ENCODE measurements at places on chromosomes 4 and X. TPM values are rescaled to one million over a fixed set of nuclear protein-coding genes. Genes with fewer than 3 reads are reported as not detected.

DCAF8L2 gene
- not detected for polyA plus RNA-seq

ARHGEF9 gene
- 45.3 TPM for polyA plus RNA-seq

FGFBP2 gene
- 0.25 TPM for polyA plus RNA-seq

EIF2S3 gene
- 231 TPM for polyA plus RNA-seq

ANOS1 gene
- 10.3 TPM for polyA plus RNA-seq

ADRA2C gene
- 7.2 TPM for polyA plus RNA-seq
